ENCODE measurements at places on chromosomes 7 and 10.

GRCh38 chr10:104002911-104003310 lies 36.0 kb downstream of the SLK start:
- DNase-seq = no peak

- no peak for DNase-seq
Observed at GRCh38 chr7:112336936-112337576, 113.2 kb upstream of the IFRD1 start.

- DNase-seq = peak; percentile 64
Observed at GRCh38 chr10:95229724-95230627, 35.9 kb downstream of the ACSM6 start.

GRCh38 chr7:33534833-33535232 lies 370.5 kb upstream of the BMPER start:
- no peak for DNase-seq

DNA sequence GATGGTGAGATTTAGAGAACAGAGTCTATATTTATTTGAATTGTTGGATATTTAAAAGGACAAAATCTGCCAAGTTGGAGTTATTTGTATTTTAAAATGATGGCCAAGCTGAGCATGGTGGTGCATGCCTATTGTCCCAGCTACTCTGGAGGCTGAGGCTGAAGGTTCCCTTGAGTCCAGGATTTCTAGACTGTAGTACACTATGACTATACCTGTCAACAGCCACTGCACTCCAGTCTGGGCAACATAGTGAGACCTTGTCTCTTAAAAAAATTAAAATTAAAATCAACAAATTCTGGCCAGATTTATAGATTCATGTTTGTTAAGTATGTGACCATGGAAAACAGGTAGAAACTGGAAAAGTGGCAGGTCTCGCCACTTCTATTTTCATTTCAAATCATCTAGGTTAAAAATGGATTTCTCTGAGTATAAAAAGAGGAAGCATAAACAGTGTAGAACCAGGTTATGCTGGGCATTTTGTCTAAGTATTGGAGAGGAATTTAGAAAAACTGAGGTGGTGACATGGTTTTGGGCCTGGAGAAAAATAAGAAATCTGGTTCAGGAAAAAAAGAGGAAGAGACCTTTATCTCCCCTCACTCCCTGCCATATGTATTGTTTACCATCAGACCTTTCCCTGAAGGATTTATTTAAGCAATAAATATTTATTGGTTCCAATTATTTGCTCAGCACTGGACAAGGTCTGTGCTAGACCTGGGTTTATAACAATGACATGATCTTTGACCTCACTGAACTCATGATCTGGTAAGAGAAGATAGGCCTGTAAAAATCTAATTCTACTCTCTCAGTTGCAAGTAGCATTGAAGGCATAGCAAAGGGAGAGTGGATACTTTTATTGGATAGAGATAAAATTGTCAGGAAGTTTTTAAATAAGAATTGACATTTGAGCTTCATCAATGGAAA lies 134.2 kb downstream of the TSPAN12 start:
- no peak for DNase-seq

GRCh38 chr7:142722248-142722794 lies 27.0 kb upstream of the PRSS1 start:
- no peak for DNase-seq

DNA sequence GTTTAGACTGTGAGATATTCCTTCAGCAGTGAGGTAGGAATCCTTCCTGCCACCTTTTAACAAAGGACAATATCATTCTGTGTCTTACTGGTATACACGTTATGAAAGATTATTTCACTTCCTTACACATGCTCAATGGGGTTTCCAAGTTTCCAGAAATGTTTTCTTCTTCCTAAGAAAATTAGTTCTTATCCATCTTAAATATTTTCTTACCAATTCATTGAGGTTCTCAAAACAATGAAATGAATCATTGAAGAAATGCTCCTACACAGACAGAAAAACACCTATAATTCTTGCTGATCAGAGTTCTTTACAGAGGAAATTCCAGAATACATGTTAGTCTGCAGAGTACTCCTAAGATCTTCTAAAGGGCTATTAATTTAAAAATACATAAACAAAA lies 51.4 kb upstream of the SEC61G start:
- DNase-seq = no peak

DNA sequence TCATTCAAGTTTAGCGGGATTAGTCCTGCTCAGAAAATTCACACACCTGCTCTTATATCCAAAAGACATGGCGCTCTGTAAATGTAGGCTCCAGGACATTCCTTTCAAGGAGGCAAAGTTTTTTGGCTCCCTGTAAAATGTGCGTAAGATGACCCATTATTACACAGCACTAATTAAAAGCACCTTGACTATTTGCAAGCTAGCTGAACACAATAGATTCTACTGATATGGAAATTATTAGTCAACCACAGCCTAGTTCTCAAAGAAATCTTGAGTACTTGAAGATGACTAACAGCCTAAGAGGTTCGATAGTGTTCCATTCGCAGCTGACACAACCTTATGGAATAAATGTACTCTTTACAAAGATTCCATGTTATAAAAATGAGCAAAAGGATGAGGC lies 175.2 kb downstream of the BMPER start:
- DNase-seq = no peak

DNA sequence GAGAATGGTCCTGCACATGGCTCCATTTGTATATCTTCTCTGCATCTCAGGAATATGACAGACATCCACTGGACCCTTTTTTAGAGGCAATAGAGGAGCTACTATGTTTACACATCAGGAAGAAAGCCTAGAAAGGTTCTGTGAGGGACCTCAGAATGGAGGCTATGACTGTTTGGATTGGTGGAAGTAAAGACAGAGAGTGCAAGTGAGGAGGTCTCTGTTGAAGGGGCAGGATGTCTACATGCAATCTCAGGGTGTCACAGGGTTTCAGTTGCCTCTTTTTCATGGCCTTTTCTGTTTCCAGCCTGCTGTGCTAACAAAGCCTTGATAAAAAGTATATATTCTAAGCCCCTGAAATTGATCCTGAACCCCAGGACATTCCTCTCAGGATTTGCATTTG lies 9.7 kb upstream of the GIMAP6 start:
- DNase-seq = no peak

DNA sequence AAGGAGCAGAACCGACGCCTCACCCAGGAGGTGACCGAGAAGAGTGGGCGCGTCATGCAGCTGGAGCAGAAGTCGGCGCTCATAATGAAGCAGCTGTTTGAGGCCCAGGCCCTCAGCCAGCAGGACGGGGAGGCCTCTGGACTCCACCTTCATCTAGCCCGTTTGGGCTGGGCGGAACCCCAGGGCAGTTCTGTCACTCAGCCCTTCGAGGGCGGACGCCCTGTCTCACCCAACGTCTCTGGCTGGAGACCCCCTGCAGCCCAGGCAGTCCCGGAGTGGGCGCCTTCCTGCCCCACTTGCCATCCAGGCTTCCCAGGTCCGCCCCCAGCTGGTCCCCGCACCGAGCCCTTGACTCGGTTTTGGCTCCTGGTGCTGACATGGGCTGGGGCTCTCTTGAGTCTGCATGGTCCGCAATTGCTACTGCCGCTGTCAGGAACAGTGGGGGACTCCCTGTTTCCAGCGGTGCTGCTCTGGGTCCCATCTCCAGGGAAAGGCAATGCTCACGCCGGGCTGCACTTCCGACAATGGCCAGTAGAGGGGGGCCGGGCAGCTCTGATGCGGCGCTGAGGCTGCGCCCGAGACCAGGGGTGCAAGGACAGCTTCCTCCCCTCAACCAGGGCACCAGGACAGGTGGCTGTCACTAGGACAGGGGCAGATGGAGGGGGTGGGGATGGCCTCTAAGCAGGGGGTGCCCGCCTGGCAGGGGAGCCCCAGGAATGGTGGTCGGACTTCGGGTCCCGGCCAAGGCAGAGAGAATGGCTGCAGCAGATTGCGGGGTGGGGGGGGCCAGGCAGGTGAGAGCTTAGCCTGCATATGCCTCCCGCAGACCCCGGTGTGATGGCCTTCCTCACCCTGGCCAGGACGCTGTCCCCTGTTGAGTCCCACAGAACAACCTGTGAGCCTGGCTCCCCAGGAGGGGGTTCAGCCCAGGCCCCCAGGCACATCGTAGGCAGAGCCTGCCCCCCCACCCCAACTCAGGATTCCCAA lies 71.2 kb upstream of the KCTD7 start:
- DNase-seq = peak; percentile 78

GRCh38 chr10:77700086-77700485 lies 62.5 kb upstream of the KCNMA1 start:
- no peak for DNase-seq

DNA sequence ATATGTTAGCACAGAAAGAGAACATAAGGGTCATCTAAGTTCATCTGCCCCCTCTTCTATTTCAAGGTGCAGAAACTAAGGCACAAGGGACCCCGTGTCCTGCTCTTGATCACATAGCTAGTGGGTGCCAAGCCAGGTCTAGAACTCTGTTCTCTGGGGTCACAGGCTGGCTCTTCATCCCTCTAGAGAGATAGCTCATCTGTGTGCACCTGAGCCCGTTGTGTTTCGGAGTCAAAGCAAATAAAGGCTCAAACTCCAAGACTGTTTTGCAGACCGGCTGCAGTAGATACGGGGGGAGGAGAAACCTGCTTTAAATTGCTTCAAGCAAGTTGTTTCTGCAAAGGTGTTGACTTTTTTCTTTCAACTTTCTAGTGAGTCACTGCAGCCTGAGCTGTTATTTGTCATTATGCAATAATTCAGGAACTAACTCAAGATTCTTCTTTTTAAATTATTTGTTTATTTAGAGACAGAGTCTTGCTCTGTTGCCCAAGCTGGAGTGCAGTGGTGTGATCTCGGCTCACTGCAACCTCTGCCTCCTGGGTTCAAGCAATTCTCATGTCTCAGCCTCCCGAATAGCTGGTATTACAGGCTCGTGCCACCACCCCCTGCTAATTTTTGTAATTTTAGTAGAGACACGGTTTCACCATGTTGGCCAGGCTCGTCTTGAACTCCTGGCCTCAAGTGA lies 6.5 kb downstream of the BLVRA start:
- no peak for DNase-seq

DNA sequence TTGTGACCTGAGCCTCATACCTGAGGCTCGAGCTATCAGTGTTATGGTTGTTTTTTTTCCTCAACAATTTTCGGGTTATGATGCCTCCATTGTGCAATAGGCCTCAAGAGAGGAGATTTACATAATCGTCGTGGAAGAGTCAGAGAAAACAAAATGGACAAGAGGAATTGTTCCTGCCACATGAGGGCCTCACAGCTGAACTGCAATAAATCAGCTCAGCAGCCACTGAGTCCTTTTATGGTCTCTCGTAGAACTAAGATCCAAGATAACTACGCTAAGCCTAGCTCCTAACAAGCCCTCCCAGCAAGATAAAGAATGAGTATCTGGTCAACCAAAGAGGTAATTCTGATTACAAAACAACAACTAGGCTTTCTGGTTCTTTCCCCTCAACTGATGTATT lies 336.8 kb downstream of the WDR11 start:
- DNase-seq = peak; percentile 52

- no peak for DNase-seq
Observed at GRCh38 chr10:58608351-58608750, 95.7 kb downstream of the BICC1 start.

- DNase-seq = no peak
Observed at GRCh38 chr7:8063706-8064297, 95.2 kb downstream of the GLCCI1 start.

DNA sequence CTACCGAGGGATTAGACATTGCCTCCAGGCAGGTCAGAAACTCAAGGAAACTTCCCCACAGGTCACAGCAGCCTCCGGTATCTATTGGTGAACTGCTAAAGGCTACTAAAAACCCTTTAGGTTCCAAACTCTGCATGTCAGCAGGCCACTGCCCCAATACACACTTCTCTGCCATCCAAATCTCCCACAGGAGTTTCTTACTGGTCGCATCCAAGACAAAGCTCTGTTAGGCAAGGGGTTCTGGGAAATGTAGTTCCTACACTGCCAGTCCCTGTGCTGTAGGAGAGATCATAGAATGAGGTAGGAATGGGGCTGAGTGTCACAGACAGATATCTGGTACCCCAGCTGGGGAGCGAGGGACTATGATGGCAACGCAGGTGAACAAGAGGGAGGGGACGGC lies 757.0 kb upstream of the C7orf33 start:
- DNase-seq = peak; percentile 62

DNA sequence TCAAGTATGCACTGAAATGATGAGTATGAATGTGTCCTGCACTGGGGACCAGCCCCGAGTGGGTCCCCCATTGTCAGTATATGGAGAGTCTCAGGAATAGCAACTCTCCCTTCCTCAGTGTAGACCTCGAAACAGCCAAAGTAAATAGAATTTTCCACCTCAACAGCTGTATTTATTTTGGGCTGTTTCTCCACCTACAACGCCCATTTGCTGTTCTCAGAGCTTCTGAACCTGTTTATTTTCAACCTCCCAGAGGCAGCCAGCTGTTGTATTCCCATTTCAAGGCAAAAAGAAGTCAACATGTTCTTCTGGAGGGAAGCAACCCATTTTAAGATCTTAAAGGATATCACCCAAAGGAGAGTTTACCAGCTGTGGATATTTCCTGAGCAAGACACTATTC lies 59.6 kb upstream of the BICC1 start:
- DNase-seq = no peak

- no peak for DNase-seq
Observed at GRCh38 chr7:47302560-47302959, 279.4 kb downstream of the TNS3 start.

DNA sequence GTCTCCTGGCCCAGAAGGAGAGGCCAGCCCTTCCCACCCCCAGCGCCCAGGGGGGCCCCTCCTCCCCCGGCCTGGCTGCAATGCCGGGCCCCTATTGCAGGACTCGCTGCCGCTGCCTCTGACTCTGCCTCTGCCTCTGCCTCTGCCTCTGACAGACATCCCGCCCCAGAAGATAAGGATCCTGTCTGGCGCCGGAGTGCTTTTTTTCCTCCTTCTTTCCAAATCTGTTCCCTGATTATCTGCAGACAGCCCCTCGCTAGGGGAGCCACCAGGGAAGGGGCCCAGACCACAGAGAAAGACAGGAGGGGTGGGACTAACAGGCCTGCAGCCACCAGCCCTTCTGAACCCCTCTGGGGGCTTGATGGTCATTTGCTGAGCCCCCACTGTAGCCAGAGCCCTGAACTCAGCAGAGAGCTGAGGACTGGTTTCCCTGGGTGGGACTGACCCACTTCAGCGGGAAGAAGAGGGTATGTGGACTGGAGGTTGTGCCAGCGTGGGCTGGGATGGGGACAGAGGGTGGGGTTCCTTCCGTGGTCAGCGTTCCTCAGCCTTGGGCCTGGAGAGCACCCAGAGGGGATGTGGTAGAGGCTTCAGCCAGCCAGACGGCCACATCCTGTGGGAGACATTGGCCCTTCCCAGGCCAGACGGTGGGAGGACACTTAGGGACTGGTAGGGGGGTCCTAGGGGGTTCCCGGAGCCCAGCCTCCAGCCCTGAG lies 22.8 kb downstream of the UNC5B start:
- peak; percentile 18 for DNase-seq

- no peak for DNase-seq
Observed at GRCh38 chr7:141500608-141501007, 50.6 kb upstream of the AGK start.

DNA sequence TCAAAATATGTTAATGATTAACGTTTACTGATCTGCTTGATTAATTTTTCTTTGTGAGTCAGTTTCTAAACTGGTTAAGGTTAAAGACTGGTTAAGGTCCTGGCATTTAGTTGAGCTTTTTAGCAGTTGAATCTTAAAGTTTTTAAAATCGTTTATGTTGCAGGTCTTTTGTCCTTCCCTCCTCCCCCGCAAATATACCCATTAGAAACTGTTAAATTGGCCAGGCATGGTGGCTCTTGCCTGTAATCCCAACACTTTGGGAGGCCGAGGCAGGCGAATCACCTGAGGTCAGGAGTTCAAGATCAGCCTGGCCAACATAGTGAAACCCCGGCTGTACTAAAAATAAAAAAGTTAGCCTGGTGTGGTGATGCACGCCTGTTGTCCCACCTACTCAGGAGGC lies 100.9 kb downstream of the PODXL start:
- no peak for DNase-seq

Data from neural progenitor cell (in vitro differentiated cells).